IPS-NIHi11 (cell line): ENCODE measurements at places on chromosomes 6 and 20.
A peak's percentile ranks its signal among the peaks of the same experiment; 100 is the strongest.

GRCh38 chr6:144667532-144668503 is 382.7 kb downstream of the UTRN start:
- no peak for DNase-seq

DNA sequence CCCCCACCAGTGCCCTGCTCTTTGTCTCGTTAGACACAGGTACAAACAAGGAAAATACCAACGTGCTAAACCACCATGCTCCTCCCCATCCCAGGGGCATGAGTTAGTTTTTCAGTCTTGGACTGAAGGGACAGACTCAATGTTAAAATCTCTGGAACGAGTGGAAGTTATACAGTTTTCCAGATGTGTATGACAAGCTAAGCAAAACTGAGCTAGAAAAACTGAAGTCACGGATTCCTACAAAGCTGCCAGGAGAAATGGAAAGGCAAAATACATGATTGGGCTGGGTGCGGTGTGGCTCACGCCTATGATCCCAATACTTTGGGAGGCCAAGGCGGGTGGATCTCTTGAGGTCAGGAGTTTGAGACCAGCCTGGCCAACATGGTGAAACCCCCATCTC is 34.3 kb upstream of the QKI start:
- DNase-seq, result no peak

DNA sequence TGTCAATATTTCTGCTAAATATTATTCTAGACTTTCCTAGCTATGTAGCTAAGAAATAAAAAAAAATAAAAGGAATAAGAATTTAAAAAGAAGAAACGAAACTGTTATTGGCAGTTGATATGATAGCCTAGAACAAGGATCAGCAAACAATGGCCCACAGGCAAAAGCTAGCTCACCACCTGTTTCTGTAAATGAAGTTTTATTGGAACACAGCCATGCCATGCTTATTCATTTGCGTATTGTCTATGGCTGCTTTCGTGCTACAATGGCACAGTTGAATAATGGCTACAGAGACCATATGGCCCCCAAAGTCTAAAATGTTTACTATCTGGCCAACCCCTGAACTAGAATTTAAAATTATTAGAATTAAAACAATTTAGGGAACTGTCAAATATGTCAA is 952.6 kb upstream of the MAP3K7 start:
- no peak for DNase-seq

- DNase-seq, result peak; percentile 15
These were observed 72.1 kb downstream of the AFDN start for GRCh38 chr6:167898673-167899311.

GRCh38 chr20:33291830-33292355 is 8.9 kb downstream of the BPIFB1 start:
- DNase-seq, result peak; percentile 86
